Frontal cortex (tissue), 4 donors: ENCODE measurements at places on chromosomes 7 and 10.

DNA sequence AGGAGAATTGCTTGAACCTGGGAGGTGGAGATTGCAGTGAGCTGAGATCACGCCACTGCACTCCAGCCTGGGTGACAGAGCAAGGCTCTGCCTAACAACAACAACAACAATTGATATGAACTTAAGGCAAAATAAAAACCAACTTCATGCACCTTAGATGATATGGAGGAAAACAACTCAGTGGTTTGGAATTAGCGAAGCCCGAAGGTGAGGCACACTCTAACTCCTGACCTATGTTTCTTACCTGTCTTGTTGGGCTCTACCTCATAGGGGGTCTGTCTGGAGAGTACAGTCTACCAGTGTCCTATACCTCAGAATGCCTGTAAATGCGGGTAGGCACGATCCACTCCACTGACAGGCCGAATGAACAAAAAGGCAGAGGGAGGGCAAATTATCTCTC, 24.3 kb upstream of the COBL start:
- no peak for DNase-seq

DNA sequence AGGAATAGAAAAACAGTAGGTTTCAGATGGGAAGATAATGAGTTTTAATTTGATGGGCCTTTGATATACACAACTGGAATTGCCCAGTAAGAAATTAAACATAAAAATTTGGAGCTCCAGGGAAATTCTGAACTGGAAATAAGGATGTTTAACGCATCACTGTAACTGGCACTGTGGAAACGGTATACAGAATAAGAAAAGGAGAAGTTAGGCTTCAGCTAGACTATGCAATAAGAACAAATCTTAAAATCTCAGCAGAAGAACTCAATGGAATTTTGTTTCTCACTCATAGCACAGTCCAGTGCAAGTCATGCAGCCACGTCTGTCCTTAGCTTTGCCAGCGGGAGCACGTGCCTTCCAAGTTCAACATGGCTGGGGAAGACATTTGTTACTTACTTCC, 52.9 kb upstream of the FGL2 start:
- no peak for DNase-seq

- DNase-seq: no peak
Measured at GRCh38 chr10:113128450-113129070, 178.5 kb downstream of the TCF7L2 start.

DNA sequence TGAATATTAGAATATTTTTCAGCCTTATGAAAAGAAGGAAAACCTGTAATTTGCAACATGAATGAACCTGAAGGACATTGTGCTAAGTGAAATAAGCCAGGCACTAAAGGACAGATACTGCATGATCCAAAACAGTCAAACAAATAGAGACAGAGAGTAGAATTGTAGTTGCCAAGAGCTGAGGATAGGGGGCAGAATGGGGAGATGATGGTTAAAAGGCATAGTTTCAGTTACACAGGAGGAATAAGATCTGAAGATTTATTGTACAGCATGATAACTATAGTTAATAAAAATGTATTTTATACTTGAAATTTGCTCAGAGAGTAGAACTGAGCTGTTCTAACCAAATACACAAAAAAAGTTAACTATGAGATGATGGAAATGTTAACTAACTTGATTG, 149.0 kb upstream of the TMEM106B start:
- DNase-seq: no peak

DNA sequence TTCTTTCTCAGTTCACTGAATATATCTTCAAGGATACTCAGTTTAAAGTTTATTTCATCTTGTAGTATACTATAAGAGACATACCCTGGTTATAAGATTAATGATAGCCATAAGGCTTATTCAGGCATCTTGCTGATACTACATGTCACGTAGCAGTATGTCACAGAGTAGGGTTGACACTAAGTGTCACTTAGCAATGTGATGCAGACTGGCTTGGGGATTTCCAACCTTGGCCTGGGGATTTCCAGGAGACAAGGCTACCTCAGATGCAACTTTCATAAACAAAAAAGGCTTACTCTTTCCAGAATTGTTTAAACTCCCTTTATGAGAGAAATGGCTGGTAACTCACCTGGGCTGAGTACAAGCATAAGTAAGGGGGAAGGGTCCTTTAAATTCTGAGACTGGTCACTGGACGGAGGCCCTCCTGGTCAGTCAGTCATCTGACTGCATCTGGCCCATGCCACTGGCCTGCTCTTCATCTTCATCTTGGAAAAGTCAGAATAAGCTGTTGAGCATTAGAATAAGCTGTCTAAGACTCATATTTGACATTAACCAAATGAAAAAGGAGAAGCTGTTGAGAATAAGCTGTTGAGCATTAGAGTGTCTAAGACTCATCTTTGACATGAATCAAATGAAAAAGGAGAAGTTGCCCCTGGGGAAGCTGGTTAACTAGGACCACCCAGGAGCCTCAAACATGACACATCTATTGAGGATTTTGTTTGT, 9.5 kb downstream of the SLC13A1 start:
- DNase-seq: no peak

DNA sequence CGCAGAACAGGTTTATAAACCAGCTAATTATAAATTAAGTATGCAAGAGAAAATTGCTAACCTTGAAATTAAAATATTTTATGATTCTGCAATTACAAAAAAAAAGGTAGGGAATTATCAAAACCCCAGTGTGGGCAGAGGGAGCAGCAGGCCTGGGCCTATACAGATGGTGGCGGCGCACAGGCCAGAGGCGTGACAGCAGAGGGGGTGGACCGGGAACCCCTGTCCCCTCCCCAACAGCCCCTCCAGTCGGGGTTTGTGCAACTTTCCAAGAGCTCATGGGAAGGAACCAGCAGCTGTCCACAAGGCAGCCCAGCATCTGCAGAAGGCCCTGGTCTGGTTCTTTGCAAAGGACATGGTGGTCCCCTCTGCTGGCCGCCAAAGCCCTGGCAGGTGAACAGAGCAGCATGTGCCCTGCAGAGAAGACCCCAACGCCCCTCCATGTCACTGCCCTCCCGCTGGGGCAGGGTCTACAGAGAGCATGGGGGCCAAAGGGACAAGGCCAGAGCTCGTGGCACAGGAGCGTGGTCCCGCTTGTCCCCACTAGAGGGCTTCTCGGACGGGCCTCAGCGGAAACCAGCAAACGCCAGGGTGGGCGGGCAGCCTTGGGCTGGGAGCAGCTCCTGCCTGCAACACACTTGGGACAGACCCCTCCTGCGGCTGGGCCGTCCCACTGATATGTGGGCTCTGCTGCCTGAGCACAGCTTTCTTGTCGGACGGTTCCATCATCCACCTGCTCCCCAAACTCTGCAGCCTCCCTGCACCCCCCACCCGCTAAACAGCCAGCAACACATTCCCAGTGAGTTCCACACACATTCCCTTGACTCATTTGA, 75.1 kb downstream of the EBF3 start:
- DNase-seq: peak; percentile 40

- DNase-seq: no peak
Measured at GRCh38 chr7:108605559-108606201, 36.0 kb downstream of the DNAJB9 start.

GRCh38 chr10:32459051-32459698, 13.2 kb downstream of the CCDC7 start:
- DNase-seq: no peak

- DNase-seq: no peak
Measured at GRCh38 chr10:78729800-78730199, 339.0 kb upstream of the ZMIZ1 start.

DNA sequence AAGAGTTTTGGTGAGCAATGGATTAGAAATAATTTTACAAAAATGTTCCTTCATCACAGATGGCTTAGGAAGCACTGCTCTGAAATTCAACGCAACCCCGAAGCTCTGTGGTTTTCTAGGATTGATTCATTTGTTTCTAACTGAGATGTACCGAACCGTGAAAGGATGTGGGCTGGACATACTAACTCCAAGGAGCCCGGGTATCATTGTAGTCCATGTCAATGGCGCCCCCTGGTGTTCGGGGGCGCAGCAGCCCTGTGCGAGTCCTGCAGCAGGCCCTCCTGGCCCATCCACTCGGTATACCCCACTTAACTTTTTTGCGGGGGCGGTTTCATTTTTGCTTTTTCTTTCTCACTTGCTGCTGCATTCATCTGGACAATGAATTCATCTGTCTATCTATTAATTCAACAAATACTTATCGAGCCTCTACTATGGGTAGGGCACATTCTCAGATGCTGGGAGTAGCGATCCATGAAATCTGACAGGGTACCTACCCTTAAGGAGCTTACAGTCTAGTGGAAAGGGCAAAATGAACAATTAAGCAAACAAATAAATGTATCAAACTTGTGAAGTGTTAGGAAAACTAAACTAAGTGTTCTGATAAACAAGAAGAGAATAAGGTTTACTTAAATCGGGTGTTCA, 25.2 kb upstream of the ITPRID1 start:
- DNase-seq: no peak

DNA sequence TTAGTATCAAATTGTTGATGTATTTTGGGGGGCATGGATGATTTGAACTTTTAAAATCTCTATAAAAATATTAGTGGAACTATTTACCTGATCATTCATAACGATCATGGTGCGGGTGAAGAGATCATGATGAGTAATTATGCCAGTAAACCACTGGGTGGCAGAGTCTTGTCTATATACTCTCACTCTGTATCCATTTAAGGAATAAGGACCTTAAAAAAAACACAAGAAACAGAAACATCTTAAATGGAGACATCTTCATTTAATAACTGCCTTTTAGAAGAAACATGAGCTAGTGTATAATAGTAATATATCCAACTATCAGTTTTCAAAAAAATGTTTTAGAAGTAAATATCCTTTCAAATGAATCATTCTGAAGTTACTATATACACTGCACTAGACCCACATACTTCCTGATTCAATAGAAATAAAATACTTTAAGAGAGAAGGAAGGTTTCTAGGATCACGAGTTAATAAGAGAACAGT, 84.0 kb downstream of the NRBF2 start:
- no peak for DNase-seq

- DNase-seq: no peak
Measured at GRCh38 chr7:158966780-158967390, 110.5 kb downstream of the DYNC2I1 start.

- DNase-seq: no peak
Measured at GRCh38 chr10:115992236-115992986, 280.6 kb downstream of the GFRA1 start.

DNA sequence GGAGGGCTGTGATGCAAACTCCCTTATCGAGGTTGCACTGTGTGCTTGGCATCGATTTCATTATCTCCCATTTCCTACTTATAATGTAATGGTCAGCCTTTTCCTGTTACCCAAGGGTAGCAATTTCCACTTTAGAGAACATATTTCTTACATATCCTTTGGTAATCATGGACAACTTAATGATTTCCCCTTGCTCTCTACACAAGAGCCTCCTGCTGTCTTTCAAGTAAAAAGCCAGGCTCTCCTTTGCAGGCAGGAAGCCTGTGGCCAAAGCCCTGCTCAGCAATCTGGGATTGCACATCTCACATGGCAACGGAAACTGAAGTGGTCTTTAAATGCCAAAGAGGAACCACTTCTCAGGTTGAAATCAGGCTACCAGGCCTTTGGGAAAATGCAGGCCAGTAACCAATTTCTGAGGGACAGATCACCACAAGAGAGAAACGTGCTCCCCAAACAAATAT, 86.7 kb upstream of the IKZF1 start:
- DNase-seq: no peak

GRCh38 chr10:131749767-131750142, 151.1 kb upstream of the PPP2R2D start:
- DNase-seq: no peak

DNA sequence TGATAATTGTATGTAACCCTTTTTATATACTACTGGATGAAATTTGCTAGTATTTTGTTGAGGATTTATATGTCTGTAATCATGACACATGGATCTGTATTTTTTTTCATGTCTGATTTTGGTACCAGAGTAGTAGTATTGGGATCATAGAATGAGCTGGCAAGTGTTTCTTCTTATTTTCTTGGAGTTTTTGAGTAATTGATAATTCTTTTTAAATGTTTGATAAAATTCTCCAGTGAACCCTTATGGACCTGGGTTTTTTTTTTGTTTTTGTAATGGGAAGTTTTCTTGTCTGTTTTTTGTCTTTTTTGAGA, 28.4 kb downstream of the ZNF33A start:
- DNase-seq: no peak

- DNase-seq: no peak
Measured at GRCh38 chr7:4959893-4960292, 906 bp upstream of the MMD2 start.

GRCh38 chr10:110388687-110389052, 84.0 kb upstream of the SMNDC1 start:
- no peak for DNase-seq

GRCh38 chr7:26182283-26182682, 18.3 kb downstream of the HNRNPA2B1 start:
- DNase-seq: no peak

- no peak for DNase-seq
Measured at GRCh38 chr10:89867964-89868363, 166.6 kb downstream of the KIF20B start.

GRCh38 chr10:70078329-70078728, 25.7 kb downstream of the MACROH2A2 start:
- DNase-seq: no peak

DNA sequence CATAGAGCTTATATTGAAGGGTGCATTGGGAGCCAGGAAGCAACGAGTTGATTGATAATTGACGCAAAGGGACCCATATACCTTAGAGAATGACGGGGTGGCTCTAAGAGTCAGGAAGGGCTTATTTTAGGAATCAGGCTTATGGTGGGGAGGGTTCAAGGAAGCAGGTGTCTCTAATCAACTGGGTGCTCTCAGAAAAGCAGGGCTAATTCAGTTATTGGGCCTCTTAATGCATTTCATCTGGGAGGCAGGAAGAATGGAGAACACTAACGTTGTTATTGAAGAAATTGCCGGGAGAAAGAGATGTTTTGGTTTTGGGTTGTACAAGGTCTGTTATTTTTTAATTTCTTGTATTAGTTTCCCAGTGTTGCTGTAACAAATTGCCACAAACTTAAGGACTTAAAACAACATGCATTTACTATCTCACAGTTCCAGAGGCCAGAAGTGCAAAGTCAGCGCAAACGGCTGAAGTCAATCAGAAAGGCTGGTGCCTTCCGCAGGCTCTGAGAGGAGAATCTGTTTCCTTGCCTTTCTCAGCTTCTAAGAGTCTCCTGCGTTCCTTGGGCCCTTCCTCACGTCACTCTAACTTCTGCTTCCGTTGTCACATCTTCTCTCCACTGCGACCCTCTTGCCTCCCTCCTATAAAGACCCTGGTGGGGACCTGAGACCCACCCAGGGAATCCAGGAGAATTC, 328.4 kb upstream of the C7orf33 start:
- no peak for DNase-seq

- DNase-seq: no peak
Measured at GRCh38 chr10:58570307-58570723, 57.6 kb downstream of the BICC1 start.

DNA sequence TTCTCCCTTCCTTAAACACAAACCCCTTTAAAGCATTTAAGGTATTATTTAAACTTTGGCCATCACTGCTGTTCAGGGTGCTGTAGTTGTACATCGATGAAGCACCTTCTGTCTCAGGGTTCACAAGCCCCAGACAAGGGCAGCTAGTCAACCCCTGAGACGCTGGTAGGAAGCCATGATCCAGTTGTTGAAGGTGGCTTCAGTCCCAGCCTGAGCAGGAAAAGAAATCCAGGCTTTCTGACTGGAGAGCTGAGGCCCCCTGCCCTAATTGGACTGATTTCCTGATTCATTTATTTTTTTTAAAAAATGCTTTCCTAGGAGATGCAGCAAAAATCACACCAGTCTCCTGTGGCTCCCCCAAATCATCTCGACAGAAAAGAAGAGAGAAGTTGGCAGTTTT, 15.8 kb downstream of the CPA1 start:
- DNase-seq: no peak

GRCh38 chr10:7563368-7563767, 103.4 kb downstream of the ITIH5 start:
- no peak for DNase-seq
